ENCODE measurements at places on chromosomes 1 and 21. TPM values are rescaled to one million over a fixed set of nuclear protein-coding genes. Genes with fewer than 3 reads are reported as not detected.

The IPO9 gene
- total RNA-seq: 44.7 TPM

The INKA2 gene
- 3.3 TPM for total RNA-seq

The FMOD gene
- total RNA-seq: 0.74 TPM

The GSTM5 gene
- 8.3 TPM for total RNA-seq

The HCRTR1 gene
- total RNA-seq: not detected

DNA sequence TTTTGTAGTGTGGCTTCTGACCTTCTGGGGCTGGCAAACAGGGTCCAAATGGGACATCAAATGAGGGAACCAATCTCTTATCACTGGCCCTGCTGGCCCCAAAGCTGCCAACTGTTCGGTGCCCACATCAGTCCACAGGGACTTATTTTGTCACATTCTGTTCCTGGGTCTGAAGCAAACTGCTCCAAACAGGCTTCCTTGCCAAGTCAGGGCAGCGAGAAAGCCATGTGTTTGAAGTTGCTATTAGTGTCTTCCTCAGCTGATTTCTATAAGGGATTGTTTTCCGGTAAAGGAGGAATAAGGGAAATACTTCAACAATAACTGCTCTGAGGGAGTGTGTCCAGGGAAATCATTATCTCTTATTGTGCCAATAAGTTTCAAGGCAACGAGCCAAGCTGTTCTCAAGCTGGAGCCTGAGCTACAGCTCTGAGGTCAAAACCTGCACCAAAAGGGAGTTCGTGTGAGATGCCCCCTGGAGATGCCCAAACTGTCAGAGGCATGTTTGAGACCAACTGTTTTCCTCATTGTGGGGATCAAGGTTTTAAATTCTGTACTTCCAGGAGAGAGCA, 381.4 kb upstream of the PROX1 start:
- H3K27me3 ChIP-seq: no peaks in the 10 kb centered on the region
- no peak for DNase-seq
- no peak overlapping the region for H3K27ac ChIP-seq
- no peaks in the 10 kb centered on the region for H3K36me3 ChIP-seq
- H3K4me3 ChIP-seq: no peak overlapping the region

- H3K27ac ChIP-seq: peak overlapping the region; percentile 22
- DNase-seq: no peak
- H3K36me3 ChIP-seq: peaks cover 26% of the 10 kb centered on the region
- peaks cover 35% of the 10 kb centered on the region for H3K4me1 ChIP-seq
- no peaks in the 10 kb centered on the region for H3K27me3 ChIP-seq
These were observed 16.9 kb downstream of the CCSAP start for GRCh38 chr1:229325853-229326487.

- peaks cover 20% of the 10 kb centered on the region for H3K36me3 ChIP-seq
- peaks cover 29% of the 10 kb centered on the region for H3K4me1 ChIP-seq
- DNase-seq: no peak
- no peak overlapping the region for H3K27ac ChIP-seq
- no peaks in the 10 kb centered on the region for H3K27me3 ChIP-seq
These were observed 142.7 kb upstream of the UBE2U start for GRCh38 chr1:64060611-64061302.

DNA sequence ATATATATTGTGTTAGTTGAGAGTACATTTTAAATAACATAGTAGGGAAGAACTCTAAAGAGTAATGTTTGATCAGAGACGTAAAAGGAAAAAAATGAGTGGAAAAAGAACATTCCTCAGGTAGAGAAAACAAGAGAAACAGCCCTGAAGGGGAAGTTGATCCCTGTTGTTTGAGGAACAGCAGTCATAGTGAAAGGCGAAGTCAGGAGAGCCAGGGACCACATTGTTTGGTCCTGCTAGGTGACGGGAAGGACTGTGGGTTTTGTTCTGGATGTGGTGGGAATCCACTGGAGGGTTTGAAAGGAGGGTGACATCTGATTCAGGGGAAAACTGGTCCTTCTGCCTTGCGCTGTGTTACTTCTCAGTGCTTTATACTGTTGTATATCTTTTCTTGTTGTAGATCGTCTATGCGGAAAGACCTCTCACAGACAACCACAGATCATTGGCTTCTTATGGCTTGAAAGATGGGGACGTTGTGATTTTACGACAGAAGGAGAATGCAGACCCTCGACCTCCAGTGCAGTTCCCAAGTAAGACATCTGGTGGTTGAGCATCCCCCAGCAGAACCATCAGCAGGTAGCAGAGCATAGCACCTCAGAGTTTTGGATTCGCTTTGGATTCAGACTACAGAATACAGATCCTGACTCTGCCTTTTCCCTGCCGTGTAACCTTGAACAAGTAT, 9.2 kb downstream of the DDI2 start:
- no peak overlapping the region for H3K27ac ChIP-seq
- no peak for DNase-seq
- H3K36me3 ChIP-seq: peaks cover 28% of the 10 kb centered on the region

DNA sequence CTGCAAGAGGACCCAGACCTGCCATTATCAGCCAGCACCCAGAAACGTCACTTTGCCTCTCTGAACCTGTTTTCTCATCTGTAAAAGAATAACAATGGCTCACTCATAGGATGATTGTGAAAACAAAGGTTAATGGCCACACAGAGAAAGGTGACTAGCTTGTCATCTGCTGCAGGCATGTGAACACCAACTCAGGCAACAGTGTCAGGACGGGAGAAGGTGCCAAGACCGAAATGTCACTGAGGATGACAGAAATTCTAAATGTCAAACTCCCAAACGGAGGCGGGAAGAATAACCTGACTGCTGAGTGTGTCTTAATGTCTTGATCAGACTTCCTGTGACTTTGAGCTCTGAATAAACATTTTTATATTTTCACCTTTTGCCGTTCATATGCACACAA, 10.3 kb downstream of the PADI4 start:
- no peak for DNase-seq
- H3K27me3 ChIP-seq: peaks cover 33% of the 10 kb centered on the region
- H3K36me3 ChIP-seq: peaks cover 6% of the 10 kb centered on the region
- H3K4me1 ChIP-seq: no peaks in the 10 kb centered on the region
- H3K27ac ChIP-seq: no peak overlapping the region

DNA sequence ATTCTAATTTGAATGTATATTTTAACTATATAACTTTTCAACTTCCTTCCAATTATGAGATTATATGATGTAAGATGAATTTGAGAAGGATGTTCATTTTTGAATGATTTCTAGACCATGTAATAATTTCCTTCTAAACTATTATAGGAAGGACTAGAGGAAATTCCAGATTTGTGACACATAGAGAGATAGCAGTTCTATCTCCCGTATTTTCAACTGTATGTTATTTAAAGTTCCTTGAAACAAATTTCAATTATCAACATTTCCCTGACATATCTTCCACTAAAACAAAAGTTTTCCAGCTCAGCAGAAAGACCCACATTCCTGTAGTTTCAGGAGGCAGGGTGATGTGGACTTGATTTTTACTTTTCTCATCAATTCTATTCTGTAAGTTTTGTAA, 396.7 kb upstream of the C1orf87 start:
- H3K4me3 ChIP-seq: no peak overlapping the region
- H3K27ac ChIP-seq: no peak overlapping the region
- H3K36me3 ChIP-seq: no peaks in the 10 kb centered on the region
- no peaks in the 10 kb centered on the region for H3K27me3 ChIP-seq
- no peak for DNase-seq
- no peaks in the 10 kb centered on the region for H3K4me1 ChIP-seq

GRCh38 chr1:170669586-170670530, 5.9 kb downstream of the PRRX1 start:
- peaks cover 95% of the 10 kb centered on the region for H3K36me3 ChIP-seq
- H3K4me3 ChIP-seq: peak overlapping the region; percentile 41
- peaks cover 9% of the 10 kb centered on the region for H3K27me3 ChIP-seq
- peaks cover 88% of the 10 kb centered on the region for H3K4me1 ChIP-seq
- no peak for DNase-seq

DNA sequence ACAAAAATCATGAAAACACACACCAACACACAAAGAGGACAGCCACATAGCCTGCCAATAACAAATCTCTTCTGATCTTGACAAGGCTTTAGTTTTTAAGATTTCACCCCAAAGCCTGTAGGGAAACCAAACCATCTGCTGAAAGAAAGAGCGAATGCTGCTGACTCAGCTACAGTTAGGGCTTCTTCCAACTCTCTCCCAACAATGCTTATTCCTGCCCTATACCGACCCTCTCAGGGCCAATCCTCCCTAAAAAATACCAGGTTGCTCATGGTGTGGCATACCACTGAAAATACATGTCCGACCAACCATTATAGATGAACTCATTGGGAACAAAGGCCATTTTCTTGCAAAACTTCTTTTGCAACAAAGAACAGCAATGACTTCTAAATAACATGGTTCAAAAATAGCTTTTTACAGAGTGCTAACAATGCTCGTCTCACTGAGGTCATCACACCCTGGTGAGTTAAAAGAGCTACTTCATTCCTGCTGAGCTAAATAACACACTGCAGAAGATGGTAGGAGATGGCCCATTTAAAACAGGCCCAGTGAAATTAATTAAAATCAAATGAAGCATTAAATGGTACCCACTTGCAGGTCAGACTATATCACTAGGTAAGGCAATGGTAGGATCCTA, 86.1 kb downstream of the KIAA0319L start:
- peaks cover 32% of the 10 kb centered on the region for H3K36me3 ChIP-seq
- H3K27me3 ChIP-seq: no peaks in the 10 kb centered on the region
- H3K4me1 ChIP-seq: peaks cover 24% of the 10 kb centered on the region

All from HFFc6 (cell line).